ENCODE measurements at places on chromosomes 13 and 19.

- DNase-seq = no peak
Measured at GRCh38 chr13:69761581-69761980, 346.0 kb upstream of the ATXN8OS start.

DNA sequence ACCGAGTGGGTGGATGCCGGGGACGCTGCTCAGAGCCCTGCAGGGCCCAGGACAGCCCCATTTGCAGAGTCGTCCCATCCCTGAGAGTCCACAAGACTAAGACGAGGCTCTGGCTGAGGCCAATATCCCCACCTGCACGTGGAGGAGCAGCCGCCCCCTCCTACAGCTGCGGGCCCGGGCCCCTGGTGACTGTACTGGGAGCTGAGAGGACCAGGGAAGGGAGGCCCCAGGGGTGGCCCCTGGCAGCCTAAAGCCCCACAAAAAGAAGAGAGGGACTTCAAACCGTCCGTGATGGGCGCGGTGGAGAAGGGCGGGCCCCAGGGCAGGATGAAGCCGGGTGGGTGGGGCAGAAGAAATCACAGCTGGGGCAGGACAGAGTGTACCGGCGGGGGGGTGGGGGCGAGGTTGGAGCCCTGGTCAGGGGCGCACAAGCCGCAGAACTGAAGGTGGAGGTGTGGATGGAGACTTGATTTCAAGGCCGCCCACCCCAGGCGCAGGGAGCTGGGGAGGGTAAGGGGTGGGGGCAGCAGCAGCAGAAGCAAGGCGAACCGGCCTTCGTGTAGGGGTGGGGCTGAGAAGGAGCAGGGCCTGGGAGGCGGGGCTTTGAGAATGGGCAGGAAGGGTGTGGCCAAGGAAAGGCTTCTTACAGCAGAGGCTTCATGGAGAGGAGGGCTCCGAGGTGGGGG lies 12.9 kb downstream of the CFD start:
- no peak for DNase-seq

- no peak for DNase-seq
Measured at GRCh38 chr19:30307191-30307974, 64.8 kb upstream of the ZNF536 start.

- no peak for DNase-seq
Measured at GRCh38 chr19:38942471-38943181, 11.9 kb downstream of the MRPS12 start.
